Activated CD4-positive, alpha-beta T cell treated with anti-CD3 and anti-CD28 coated beads for 36 hours (primary cell): ENCODE measurements at places on chromosomes 3 and 15. TPM values are rescaled to one million over a fixed set of nuclear protein-coding genes. Genes with fewer than 3 reads are reported as not detected.

DNA sequence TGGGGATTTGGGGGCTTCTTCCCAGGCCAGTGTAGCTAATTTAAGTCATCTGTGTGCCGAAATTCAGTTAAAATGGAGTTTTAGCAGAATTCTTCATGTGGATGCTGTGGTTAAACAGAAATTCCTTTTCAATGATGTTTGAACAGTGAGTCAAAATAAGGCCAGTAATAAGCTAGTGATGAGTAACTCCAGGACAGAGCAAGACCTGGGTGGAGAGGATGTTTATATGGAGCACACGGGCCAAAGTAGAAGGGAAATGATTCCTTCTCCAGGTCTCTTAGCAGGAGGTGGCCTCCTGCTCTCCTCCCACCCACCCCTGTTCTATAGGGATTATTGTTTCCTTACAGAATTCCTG is 31.9 kb upstream of the UACA start:
- DNase-seq, result no peak

DNA sequence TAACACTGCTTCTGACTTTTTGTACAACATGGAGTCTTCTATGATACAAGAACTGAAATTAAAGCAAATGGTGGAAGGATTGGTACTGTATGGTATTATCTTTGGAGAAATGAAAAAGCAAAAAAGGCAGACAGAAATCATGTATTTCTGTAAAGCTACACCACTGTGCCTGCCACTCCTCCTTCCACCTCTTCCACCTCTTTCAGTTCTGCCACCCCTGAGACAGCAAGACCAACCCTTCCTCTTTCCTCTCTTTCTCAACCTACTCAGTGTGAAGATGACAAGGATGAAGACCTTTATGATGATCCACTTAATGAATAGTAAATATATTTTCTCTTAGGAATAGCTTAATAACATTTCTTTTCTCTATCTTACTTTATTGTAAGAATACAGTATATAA is 57.0 kb downstream of the CD200 start:
- DNase-seq, result no peak

DNA sequence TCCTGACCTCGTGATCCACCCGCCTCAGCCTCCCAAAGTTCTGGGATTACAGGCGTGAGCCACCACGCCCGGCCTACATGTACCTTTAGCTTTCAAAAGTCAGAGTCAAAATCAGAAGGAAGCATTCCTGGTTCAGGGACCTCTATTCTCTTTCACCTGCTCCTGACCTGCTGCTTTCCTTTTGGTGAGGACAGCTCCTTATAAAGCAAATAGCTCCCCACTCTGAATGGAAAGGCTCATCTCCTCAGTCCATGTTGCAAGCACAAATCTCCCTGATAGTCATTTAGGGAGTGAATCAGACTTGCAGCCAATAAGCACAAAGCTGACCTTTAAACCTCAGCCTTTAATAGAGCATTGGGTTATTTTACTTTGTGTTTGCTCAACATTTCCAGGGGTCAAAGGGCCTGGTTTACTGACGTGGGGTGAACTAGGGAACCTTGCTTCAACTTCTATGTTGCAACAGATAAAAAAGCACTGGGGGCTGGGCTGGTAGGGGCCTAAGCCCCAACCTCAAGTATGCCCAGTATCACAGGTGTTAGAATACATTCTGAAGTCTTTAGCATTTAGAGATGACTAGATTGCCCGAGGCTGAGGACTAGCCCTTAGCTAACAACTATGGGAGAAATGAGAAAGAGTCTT is 43.1 kb downstream of the THRB start:
- no peak for DNase-seq

GRCh38 chr15:68479406-68479805 is 47.4 kb upstream of the ITGA11 start:
- no peak for DNase-seq

DNA sequence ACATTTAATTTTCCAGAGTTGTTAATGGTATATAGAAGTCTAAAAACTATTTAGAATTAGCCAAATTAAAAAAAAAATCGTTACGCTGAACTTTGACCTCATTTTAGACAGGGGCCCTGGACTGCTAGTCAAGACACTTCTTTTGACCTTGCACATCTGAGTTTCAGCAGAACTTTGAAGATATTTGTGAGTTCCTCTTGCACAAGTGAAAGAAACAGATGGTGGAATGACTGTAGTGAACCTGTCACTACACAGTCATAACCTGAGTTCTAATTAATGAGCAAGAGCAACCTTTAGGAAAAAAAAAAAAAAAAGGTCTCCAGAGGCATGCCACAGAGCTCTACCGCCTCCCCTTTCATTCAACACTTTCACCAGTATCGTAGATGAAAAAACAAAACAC is 5.3 kb downstream of the MYO5C start:
- no peak for DNase-seq

- peak; percentile 81 for DNase-seq
Measured at GRCh38 chr15:98442379-98442833, 205.9 kb upstream of the IGF1R start.

DNA sequence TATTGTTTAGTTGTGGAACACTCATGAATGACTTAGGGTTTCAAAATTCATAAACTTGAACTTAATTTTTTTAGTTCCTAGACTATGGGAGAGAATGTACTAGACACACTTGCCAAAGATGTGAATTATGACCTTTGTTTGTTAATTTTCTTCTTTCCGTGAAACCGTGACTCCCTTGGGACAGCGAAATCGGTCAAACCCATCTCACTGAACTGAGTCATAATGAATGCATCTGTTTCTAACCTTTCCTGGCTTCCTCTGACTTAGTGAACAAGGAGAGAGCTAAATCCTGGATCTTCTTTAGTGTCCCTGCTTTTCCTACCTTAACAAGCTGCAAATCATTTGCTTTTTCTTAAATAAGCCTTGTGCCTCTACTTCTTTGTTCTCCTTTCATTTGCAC is 85.5 kb downstream of the LARS2 start:
- DNase-seq, result no peak

GRCh38 chr15:85423256-85423655 is 42.9 kb downstream of the AKAP13 start:
- DNase-seq, result no peak

Gene SEMA5B
- total RNA-seq, result not detected

Gene CCDC9B
- total RNA-seq, result 0.65 TPM
